Bone marrow (tissue), 2 donors: ENCODE measurements at places on chromosomes 13 and 19.

- no peak for DNase-seq
Measured at GRCh38 chr13:34722922-34723321, 219.1 kb upstream of the NBEA start.

DNA sequence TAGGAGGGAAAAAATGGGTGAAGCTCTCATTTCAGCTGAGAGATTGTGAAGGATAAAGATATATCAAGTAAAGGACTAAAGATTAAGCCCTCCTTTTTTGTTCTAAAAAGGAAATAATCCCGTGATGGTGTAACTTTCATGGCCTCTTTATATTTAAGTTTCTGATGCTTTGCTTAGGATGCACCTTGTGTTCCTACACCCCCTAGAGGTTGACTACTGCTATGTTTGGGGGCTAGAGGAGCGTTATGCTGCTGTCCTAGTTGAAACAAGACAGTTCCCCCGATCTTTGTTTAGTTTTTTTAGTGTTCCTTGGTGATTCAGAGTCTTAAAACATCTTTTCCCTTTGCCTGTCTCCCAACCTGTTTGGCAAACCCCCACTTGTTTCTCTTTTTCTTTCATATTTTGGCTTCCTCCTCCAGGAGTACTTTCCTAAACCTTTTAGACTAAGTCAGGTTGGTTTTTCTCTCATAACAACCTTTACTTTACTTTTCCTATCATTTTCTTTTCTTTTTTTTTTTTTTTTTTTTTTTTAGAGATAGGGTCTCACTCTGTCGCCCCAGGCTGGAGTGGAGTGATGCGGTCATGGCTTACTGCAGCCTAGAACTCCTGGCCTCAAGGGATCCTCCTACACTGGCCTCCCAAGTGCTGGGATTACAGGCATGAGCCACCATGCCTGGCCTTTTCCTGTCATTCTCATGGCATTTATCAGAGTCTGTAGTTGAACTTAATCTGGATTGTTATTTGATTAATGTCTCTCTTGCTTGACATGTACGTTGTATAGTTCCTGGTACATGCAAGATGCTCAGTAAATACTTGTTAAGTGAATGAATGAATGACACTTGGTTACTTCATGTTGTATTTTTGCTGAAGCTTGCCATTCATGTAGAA, 2.8 kb downstream of the UBA2 start:
- DNase-seq: no peak

DNA sequence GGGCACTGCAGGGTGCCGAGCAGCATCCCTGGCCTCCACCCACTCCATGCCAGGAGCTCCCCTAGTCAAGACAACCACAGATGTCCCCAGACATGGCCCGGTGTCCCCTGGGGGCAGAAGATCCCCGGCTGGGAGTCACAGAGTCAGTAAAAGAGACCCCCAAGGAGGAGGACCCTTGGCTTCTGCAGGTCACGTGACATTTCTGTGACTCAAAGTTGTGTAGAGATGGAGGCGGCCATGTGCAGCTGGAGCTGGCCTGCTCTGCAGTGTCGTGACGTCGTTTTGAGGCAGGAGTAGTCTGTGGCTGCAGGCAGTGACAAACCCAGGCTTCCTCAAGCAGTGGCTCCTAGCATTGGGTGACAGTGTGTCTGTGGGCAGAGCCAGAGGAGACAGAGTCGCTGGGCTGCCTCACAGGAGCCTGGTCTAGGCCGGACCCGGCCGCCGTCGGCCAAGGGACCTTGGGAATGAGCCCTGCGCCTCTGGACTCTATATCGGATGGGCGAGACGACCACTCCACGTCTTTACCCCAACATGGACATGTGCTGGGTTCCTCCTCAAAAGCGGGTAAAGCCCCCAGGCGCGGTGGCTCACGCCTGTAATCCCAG, 7.7 kb upstream of the DIRAS1 start:
- no peak for DNase-seq

- DNase-seq: no peak
Measured at GRCh38 chr13:64740493-64740892, 2489.6 kb downstream of the PCDH9 start.

- no peak for DNase-seq
Measured at GRCh38 chr19:37930416-37930815, 23.4 kb downstream of the SIPA1L3 start.

DNA sequence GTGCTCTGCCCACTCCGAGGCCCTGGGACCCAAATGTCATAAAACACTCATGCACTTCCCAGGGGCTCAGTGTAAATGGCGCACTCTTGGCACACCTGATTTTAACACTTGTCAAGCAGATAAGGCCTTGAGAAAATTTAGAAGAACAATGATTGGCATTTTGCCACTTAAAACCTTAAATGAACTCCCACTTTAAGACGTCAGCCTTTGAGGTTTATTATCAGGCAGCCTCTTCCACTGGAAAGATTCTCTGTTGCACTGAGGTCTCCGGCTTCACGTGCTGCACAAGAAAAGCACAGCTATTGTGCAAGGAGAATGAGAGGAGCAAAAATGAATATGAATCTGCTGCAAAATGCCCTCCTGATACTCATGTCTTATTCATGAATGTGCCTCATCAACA, 38.5 kb upstream of the ATP11A start:
- no peak for DNase-seq

GRCh38 chr19:52398081-52398441, 412 bp downstream of the ZNF528 start:
- DNase-seq: no peak

DNA sequence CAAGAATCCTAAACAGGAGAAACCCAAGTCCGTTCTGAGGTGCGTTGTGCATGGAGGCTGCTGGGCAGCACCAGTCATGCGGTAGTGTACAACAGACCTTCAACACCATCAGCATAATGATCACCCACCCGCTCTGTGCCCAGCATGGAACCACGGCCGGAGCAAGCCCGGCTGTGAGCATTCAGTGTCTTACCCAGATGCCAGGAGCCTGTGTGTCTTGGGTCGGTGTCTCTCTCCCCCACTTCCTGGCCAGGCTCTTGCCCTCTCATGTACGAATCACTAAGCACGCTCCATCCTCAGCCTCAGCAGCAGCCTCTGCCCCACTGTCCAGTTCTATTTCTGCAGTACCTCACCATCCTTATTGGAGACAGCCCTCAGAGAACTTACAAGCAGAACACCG, 231.6 kb upstream of the IRS2 start:
- DNase-seq: no peak

DNA sequence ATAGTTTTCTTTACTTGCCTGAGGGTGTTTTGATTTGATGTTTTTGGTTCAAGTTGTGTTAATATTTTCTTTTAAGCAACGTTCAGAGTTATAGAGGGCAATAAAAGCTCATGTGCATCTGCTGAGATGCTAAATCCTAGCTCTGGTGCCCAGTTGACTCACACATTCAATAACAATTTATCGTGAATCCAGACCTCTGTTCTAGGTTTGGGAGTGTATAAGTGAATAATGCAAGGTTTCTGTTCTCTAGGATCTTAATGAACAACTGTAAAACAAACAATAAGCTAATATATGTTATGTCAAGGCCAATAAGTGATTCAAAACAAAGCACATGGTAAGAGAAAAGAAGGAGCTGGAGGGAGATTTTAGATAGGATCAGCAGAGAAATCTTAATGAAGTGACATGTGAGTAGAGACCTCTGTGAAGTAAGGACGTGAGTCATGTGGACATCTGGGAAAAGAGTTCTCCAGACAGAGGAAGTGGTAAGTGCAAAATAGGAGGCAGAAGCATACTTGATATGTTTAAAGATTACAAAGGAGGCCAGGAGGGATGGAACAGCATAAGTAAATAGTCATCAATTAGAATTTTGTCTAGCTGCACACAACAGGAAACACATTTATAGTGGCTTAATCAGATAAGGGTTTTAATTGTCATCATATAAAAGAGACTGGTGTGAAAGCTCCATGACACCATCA, 278.5 kb upstream of the HTR2A start:
- DNase-seq: peak; percentile 55

- no peak for DNase-seq
Measured at GRCh38 chr19:1270854-1271527, 1.9 kb downstream of the CIRBP start.
